ENCODE measurements at places on chromosomes 7 and 10.

GRCh38 chr7:119888251-119888650 lies 384.7 kb upstream of the KCND2 start:
- DNase-seq: no peak

- DNase-seq: no peak
Observed at GRCh38 chr7:27409311-27409710, 166.7 kb downstream of the EVX1 start.

DNA sequence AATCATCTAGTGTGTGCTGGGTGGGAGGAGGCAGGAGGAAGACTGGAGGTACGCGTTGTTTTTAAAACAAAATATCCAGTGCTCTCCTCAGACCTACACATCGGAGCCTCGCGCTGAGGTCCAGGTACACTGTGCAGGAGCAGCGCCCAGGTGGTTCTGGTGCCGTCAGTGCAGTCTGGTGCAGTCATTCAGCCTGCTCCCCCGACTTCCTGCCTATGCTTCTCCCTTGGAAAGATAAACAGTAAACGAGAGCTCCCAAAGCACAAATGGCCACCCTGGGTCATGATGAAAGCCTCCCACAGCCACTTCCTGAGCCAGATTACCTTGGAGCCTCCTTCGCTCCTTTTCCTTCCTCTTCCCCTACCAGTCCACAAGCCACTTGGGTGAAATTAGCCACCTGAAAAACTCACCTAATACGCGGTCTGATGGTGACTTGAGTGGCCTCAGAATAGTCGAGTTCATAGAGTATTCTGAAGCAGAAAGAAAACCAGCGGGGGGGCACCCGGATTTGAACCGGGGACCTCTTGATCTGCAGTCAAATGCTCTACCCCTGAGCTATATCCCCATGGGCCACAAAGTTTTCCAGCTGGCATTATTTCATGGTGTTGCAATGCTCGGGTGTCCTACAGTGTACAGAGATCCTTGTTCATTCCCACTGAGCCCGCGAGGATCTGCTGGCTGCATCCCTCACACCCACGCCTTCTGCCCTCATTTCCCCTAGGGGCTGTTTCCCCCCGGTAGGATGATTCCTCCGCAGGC lies 82.5 kb downstream of the ZNF467 start:
- no peak for DNase-seq

GRCh38 chr7:140643416-140643815 lies 2.8 kb upstream of the DENND2A start:
- DNase-seq: no peak

GRCh38 chr10:79163666-79163975 lies 94.9 kb downstream of the ZMIZ1 start:
- DNase-seq: no peak

- DNase-seq: no peak
Observed at GRCh38 chr7:135204341-135204749, 7.0 kb downstream of the WDR91 start.

DNA sequence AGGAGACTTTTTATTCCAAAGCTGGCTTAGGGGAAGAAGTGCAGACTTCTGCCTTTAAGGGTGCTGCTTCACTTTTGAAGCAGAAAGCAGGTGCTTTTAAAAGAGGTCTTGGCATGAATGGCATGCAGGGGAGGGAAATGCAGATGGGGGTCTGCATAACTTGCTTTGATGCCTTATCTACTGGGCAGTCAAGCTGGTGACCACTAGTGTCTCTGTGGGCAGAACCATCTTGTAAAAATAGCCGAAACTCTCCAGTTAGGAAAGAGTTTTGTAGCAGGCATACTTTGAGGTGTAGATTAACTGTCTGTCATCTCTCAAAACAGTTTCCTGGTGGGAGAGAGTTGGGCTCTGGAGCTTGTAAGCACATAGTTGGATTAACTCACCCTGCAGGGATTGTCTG lies 9.9 kb upstream of the CTNNA3 start:
- DNase-seq: no peak

DNA sequence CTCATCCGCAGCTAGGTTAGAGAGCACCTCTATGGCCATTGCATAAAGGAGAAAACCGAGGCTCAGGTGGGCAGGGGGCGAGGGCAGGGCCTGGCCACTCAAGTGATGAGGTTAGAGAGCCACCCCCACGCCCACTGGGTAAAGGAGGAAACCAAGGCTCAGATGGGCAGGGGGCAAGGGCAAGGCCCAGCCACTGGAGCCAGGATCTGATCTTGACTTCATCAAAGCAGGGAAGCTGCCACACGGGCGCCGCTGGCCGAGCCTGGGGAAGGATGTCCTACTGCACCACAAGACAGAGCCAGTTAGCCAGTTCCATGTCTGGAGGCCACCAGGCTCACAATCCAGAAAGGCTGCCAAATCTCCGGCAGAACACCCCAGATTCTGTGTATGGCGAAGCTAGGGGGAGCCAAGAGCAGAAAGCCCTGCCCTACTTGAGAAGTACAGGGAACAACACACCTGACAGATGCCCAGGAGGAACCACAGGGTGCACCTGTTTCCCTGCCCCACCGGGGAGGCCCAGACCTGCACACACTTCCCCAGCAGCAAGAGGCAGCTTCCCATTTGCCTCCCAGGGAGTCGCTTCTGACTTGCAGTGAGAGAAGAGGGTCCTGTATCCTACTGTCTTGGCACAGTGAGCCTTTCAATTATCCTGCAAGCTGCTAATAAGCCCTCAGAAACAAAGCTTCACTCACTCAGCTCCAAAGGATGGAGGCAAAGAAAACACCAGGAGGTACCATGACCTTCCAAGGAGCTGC lies 101.9 kb downstream of the TNS3 start:
- DNase-seq: no peak

DNA sequence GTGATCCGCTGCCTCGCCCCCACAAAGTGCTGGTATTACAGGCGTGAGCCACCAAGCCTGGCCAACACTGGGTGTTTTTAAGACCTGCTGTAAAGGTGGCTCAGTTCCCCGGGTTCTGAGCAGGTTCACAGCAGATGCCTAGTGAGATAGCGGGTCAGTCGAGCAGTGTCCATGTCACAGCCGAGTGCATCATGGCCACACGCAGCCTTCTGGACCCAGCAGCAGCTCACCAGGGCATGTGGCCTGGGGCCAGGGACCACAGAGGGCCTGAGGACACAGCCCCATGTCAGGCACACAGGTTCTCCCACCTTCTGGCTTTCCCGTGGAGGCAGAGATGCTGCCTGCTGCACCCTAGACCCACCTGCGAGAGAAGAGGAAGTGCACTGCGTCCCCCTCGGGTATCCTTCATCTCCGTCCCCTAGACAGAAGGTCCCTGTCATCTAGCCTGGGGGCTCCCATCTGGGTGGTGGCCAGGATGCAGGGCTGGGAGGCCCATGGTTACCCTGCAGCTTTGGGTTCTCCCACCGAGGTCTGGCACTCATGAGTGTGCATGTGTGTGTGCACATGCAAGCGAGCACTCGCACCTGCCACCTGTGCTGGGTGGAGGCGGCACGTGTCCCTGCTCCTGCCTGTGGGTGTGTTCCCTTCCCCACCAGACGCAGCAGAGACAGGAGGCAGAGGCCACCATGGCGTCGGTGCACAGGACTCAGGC lies 98.6 kb downstream of the NKX6-2 start:
- no peak for DNase-seq

DNA sequence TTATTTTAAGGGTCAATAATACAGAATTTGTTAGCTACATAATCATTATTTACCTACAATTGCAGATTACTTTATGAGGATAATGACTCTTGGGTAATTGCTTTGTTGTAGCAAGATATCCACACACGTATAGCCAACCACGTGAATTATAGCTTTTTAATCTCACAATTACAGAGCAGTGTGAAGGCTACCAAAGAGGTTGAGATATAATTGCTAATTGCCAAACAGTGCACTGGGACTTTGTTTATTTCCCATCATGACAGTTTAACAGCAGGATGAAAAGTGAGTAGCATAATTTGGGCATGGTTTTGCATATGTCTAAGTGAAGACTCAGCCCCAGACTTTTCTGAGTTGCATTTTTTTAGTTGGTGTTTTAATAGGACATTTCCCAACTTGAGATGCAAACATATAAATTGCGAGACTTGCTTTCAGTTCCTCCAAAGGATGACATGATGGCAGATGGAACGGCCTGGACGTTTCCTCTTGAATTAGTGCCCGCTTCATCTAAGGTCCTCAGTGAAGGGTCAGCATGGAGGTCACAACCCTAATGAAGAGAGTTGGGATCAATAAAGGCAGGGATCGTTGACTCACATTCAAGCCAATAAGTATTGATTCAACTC lies 180.7 kb upstream of the GPR26 start:
- DNase-seq: no peak

- DNase-seq: no peak
Observed at GRCh38 chr10:97050205-97050745, 135.5 kb downstream of the SLIT1 start.

GRCh38 chr10:28492116-28492920 lies 40.6 kb upstream of the WAC start:
- no peak for DNase-seq

GRCh38 chr7:42210333-42210732 lies 26.7 kb downstream of the GLI3 start:
- no peak for DNase-seq

GRCh38 chr7:130272381-130273080 lies 5.9 kb downstream of the CPA2 start:
- DNase-seq: no peak

DNA sequence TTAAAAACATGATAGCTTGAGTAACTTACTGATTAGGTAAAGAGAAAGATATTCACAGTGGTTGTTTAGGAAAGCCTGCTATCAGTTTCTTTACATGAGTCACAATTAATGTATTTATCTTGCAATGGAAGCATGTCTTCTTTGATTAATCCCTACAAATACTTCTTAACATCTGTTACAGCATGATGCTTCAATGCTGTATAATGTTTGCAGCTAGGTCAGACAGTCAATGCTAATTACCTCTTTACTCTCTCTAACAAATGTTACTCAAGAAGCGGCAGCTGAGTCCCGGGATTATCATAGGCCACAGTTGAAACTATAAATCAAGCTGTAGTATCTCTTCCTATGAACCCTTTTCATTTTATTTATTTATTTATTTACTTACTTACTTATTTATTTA lies 33.2 kb downstream of the ACBD5 start:
- DNase-seq: no peak

GRCh38 chr10:49255883-49256282 lies 43.1 kb upstream of the C10orf71 start:
- no peak for DNase-seq

DNA sequence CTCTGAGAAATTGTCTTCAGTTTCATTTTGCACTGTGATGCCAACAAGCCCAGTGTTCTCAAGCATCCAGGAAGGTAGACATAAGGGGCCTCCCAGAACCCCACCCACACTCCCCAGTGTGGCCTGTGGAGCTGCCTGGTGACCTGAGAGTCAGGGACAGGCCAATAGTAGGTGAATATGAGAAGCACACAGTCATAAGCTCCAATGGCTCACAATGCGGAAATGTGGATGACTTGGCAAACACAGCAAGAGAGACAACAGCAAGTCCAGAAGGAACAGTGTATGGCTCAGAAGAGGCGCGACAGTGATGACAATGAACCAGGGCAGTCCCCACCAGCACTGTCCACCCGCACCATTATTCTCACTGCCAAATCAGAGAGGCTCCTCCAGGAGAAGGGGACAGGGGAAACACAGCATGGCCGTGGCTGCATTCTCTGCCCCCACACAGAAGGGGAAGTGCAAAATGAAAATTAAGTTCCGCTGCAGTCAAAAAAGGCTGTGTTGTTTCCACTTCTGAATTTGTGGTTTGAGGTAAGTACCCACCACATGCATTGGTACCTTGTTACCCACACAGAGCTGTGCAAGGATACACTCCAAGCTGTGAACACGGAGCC lies 419.8 kb downstream of the GRID1 start:
- peak; percentile 31 for DNase-seq

- DNase-seq: no peak
Observed at GRCh38 chr7:4959306-4959705, 319 bp upstream of the MMD2 start.

DNA sequence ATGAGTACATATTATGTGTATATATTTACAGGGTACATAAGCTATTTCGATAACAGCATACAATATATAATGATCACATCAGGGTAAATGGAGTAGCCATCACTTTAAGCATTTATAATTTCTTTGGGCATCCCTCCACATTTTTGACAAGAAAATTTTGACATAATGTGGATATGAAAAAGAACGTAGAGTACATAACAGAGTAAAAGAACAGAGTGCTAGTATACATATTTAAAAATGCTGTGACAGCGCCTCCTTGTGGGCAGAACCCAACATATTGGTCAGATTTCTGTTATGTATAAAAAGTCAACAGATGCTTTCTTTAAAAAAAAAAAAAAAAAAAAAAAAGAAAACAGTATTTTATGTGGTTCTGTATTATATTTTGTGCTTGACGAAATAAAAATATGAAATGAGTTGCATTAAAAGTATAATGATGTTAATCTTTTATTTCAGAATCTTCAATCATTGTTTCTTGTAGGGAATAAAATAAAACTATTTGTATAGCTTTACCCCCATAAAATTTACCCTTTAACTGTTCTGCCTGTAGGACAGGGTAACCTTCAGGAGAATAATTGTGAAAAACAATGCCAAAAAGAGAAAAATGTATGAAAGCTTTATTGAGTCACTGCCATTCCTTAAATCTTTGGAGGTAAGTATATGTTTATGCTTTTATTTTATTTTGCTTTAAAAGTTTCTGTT lies 18.3 kb upstream of the HBP1 start:
- DNase-seq: no peak

DNA sequence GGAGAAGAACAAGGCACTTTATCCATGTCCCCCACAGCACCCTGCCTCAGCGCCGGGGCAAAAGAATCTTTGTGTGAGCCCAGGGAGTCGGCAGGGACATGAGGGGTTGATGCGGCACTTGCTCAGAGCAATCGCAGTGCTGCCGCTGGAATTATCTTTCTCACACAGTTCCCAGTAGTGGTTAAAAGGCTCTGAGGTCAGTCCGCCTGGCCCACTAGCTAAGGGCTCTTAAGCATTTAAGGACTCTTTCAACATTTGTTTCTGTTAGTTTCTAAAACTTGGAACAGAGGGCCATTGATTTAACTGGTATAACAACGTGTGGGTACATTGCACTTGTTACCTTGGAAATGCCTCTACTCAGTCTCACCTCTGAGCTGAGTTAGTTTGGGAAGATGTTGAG lies 208.0 kb upstream of the C7orf33 start:
- no peak for DNase-seq

DNA sequence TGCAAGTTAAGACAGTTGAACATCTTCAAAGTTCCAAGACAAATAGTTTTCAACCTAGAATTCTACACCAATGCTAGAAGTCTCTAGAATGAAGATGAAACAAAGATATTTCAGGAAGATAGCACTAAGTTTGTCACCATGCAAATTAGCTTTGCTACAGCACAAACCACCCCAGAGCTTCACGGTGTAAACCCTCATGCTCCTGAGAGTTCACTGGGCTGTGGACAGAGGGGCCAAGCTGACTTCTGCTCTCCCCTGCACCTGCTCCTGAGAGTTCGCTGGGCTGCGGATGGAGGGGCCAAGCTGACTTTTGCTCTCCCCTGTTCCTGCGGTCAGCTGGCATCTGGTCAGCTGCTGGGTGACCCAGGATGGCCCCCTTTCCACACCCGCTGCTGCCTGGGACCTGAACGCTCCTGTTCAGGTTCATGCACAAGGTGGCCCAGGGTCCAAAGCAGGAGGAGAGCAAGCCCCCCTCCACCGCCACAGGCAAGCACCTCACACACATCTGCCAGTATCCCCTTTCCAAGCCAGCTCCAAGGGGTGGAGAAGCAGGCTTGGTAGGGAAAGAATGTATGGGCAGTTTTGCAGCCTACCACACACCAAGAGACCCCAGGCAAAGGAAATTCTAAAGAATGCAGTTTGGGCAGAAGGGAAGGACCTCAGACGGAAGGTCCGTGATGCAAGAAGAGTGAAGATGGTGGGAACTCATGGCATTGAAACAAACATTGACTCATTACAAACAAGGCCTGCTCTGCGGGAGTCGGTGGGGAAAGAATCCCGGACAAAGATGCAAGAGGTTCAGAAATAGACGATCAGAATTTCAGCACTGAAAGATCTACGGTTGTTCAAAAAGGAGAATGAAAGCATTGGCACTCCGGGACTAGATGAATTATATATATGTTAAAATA lies 137.8 kb upstream of the PPP2R2D start:
- no peak for DNase-seq
